ENCODE measurements at places on chromosomes 16 and 17.
A peak's percentile ranks its signal among the peaks of the same experiment; 100 is the strongest.

GRCh38 chr16:71288570-71288889 is 672 bp downstream of the CMTR2 start:
- DNase-seq: no peak

DNA sequence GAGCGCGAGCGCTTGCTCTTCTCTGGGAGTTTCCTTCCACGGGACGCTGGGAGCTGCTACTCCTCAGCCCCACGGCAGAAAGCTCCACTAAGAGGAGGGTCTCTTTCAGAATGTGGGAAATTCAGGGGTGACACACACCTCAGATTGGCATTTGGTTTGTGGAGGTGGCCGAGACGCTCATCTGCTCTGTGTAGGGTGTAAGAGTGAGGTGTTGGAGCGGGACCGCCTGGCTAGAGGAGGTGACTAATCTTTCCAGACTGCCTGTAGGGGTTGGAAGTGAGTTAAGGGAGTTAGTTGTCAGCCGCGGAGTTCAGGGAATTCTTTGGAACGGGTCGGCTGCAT is 735 bp downstream of the PSMD11 start:
- DNase-seq: no peak

- no peak for DNase-seq
Observed at GRCh38 chr16:56990407-56991286, 1.3 kb downstream of the NLRC5 start.

GRCh38 chr16:5635331-5635730 is 537.7 kb upstream of the EEF2KMT start:
- no peak for DNase-seq

GRCh38 chr16:79286646-79287423 is 313.7 kb downstream of the MAF start:
- peak; percentile 60 for DNase-seq

DNA sequence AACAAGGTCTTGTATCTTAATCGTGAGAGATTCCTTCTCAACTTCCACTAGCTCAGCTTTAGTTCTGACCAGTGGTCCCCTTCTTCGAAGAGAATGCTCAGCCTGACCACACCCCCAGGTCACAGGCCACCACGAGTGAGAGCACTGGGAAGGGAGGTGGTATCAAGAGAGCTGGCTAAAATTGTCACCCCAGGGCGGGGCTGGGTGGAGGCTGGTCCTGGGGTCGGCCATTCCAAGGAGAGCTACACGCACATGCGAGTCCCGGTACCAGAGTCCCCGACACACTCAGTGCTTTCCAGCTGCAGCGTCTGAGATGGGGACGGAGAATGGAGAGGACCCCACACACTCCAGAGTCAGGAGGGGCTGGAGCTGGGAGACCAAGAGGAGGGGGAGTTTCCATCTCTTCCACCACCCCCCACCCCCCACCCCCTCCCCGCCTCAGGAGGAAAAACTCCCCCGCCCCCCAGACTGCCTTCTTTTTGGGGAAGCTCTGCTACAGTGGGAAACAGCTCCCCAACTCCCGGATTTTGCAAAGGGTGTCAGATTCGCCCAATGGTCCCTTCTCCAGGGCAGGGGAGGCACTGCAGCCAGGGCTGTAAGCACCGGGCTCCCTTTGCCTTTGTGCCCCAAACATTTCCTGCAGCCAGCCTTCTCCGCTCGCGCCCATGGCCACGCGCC is 1.6 kb downstream of the C1QL1 start:
- no peak for DNase-seq

DNA sequence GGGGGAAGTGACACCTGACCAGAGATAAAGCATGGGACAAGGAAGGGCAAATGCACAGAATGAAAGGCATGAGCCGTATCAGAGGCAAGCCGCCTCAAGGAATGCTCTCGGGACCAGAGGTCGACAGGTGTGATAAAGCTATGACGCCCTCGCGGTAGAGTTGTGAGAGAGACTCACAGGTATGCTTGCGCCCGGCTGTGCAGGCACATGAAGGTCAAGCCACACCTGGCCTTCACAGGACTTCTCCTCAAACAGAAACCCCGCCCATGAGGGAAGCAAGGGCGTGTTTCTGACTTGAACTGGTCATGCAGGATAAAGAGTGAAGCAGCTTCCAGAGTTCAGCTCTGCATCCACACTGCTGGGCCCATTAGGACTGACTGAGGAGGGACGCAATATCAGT is 7.8 kb downstream of the NCBP3 start:
- no peak for DNase-seq

DNA sequence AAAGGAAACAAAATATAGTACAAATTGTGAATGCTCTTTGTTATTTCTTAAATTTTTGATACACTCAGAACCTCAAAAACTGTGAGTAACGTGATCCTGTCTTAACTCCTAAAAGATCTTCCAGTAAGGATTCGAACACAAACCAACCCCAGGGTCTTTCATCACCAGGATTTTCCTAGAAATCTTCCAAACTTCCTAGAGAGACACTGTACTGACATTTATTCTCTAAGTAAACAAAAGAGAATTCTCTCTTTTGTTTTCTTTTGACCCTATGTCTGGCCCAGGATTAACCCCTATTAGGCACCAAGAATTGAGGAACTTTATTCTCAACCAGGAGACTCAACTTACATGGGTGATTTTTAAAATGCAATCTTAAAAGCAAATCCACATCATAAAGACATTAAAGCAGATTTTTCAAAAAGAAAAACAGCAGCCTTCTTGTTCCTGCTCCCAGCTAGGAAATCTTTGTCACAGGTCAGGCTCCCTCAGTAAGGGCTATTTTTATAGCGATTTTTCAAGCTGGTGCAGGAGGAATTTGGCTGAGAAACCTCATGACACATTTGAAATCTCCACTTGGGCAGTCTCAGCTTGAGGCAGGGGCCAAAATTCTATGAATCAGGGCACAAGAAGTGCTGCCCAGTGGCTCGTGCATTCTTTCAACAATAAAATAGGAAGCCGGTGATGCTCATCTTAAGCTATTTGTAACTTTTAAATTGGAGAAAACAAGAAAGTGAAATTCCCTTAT is 6.2 kb upstream of the SMG1 start:
- DNase-seq: no peak

DNA sequence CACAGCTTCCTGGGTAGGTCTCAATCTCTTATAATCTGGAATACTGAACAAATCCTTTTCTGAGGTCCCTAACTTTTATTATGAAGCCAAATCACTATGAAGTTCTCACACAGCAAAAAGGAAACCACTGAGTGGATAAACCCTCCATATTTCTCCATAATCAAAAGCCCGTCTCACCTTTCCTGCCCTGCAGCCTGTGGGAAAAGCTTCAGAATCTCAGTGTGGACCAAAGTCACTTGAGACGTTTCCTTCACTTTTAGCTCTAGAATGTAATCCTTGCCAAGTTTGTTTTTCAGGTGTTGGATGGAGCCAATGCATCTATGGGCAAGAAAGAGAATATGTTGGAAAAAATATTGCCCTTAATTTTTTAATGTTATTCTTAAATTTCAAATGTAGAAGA is 22.0 kb upstream of the ABCA9 start:
- no peak for DNase-seq

GRCh38 chr16:66751053-66751302 is 431 bp downstream of the DYNC1LI2 start:
- DNase-seq: no peak

GRCh38 chr16:23931199-23931598 is 95.4 kb downstream of the PRKCB start:
- no peak for DNase-seq

DNA sequence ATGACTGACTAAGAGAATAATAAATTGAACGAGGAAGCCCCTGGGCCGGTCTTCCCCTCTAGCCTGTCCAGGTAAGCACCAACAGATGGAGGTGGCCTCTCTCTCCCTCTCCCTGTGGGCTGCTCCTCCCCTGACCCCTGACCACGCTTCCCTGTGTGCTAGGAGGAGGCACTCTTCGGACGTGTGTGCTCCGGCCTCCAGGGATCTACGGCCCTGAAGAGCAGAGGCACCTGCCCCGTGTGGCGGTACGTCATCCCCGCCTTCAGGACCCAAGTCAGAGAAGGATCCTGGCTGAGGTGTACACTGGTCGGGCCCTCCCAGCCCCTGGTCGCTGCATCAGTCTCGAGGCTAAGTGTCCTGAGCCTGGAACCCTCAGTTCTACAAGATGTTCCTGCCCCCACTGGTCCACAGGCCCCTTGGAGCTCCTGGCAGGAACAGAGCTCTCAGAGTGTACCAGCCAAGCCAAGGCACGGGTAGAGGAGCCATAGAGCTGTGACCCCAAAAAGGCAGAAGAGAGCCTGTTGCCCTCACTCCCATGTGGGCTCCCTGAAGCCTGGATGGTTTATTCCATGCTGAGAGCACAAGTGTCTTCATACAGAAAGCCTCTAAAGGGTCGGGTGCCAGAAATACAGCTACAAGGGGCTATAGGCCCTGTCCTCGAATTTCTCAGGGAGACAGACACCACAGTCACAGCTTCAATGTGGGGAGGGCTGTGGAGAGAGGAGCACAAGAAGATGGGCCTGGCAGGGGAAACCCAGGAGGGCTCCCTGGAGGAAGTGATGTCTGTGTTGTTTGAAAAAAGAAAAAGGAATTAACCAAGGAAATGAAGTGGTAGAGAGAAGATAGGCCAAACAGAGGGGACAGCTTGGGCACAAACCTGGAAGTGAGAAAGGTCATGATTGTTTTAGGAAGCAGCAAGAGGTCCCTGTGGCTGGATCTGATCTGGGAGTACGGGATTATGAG is 15.9 kb downstream of the SDR42E2 start:
- DNase-seq: no peak

- DNase-seq: no peak
Observed at GRCh38 chr17:77318491-77319210, 177.9 kb downstream of the SEC14L1 start.

DNA sequence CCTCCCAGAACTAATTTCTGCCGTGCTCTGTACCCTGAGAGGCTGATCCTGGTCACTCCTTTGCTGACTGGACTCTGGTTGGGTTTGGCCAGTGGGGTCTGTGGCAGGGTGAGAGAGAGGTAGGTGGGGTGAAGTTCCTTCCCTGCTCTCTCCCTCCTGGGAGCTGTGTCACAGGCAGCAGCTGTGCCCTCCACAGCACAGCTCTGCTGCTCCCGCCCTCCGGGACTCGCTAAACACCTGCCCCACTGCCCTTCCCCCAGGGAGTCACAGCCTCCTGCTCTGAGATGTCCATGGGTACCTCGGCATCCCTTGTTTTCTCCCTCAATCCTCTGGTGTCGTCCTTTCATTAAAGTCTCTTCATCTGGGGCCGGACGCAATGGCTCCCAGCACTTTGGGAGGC is 66.4 kb downstream of the SRCIN1 start:
- DNase-seq: no peak

DNA sequence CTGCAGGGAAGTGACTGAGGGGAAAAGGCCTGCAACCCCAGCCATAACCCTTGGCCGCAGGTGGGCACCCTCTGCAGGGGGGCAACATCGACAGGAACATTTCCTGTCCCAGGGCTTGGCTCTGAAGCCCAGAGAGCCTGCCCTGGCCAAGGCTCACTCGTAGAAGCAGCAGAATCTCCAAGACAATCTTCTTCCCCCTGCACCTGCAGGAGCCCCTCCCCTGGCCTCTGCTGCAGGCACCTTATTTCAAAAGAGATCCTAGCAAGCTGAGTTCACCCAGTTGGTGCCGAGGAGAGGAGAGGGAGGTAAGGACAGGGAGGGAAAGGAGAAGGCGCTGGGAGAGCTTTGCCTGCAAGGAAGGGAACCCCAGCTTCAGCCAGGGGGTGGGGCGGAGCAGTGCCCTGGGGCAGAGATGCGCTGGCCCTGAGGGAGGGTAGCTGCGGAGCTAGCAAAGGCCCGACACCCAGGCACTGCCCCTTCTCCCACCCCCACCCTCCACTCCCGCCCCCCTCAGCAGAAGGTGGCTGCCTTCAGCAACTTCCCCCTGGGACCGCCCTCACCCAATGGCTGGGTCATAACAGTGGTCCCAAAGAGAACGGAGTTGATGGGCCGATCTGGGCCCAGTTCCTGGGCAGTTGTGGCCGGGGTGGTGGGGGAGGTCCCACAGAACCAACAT is 104.3 kb upstream of the TNRC6C start:
- DNase-seq: no peak

GRCh38 chr16:8956265-8957062 is 7.2 kb downstream of the USP7 start:
- no peak for DNase-seq

DNA sequence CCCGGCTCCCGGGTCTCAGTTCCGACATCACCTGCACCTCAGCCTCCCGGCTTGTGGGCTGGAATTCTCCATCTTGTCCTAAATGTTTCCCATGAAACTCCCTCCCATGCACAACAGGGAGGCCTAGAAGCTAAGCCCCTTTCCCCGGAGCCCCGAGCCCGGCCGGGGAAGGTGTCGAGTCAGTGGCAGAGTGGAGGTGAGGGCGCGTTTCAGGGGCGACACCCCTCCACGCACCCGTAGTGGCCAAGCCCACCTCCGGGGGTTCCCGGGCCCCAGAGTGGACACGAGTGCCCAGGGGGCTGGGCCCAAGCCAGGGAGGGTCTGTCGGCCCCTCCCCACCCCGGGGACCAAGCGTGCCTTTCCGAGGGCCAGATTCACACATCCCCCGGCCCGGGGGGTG is 25.0 kb upstream of the C1QTNF8 start:
- no peak for DNase-seq

GRCh38 chr17:33233811-33234177 is 59.3 kb downstream of the ASIC2 start:
- DNase-seq: no peak

DNA sequence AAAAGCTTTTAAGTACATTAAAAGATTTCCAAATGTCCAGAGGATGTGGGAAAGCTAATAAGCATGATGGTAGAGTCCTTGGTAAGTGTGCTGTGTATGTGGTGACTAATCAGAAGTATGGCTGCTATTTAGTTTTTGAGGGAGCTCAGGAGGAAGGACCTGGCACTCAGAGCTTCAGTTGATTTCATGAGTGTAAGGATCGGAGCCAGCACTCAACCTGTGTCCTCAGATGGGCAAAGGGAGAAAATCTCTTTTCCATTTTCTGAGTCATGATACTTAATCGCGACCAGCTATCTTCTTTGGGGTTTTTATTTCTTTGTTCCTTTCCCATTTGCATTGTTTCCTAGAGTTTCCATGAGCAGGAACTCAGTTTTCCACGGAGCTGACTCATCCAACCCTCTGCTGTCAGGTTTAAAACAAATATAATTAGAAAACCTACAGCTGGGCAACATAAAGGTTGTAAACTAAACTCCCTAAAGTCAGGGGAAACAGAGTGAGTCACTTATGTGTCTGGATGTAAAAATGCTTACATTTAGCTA is 125.4 kb downstream of the MAP2K6 start:
- no peak for DNase-seq

GRCh38 chr17:3679531-3680126 is 11.0 kb downstream of the EMC6 start:
- no peak for DNase-seq

DNA sequence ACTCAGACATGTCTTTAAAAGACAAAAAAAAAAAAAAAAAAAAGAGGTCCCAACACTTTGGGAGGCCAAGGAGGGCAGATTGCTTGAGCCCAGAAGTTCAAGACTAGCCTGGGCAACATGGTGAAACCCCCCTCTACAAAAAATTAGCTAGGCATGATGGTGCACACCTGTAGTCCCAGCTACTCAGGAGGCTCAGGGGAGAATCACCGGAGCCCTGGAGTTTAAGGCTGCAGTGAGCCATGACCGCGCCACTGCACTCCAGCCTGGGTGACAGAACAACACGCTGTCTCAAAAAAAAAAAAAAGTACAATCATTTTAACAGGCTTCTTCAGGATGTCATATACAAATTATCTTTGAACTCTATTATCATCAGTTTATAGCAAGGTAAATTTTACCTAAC is 22.0 kb downstream of the C16orf87 start:
- no peak for DNase-seq
